ENCODE measurements at places on chromosomes 13 and 19.

GRCh38 chr19:1445185-1445931 is 4.6 kb upstream of the APC2 start:
- no peak for DNase-seq

DNA sequence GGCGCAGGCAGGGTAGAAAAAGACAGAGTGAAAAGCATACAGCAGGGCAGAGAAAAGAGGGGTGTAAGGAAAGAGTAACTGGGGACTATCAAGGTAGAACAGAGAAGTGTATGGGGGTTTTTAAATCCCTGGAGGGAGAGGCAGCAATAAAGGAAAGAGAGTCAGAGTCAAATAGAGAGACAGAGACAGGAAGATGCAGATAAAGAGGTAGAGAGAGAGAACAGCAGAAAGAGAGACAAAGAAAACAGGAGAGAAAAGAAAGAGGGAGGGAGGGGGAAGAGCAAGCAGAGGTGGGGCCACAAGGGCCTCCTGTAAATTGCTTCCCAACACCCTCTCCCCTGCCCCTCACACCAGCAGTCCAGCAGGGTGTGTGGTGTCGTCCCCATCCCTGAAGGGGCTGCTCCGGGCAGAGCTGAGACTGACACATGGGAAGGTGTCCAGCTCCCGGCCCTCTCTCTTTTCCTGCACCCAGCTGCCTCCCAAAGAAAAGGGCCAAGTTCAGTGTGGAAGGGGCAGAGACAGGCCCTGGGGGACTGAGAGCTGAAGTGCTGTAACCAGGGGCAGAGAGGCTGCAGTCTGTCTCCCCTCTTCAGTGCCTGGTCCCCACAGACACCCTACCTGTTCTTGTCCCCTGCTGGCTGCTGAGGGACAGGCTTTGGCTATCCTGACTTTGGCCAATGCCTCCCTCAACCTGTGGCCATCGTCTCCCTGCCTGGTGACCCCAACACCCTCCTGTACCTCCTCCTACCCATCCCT is 17.4 kb upstream of the POU2F2 start:
- no peak for DNase-seq

GRCh38 chr13:44333950-44334655 is 39.5 kb upstream of the SERP2 start:
- DNase-seq, result no peak

- DNase-seq, result no peak
Observed at GRCh38 chr19:55245236-55245904, 13.4 kb downstream of the PPP6R1 start.

DNA sequence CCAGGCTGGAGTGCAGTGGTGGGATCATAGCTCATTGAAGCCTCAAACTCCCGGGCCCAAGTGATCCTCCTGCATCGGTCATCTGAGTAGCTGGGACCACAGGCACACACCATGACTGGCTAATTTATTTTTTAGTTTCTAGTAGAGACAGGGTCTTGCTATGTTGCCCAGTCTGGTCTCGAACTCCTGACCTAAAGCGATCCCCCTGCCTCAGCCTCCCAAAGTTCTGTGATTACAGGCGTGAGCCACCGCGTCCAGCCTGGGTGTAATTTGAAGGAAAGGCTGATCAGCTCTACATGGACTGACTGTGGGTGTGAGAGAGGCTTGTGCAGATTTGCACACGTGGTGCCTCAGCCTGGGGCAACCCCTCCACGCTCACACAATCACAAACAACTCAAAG is 31.1 kb downstream of the ADGRL1 start:
- no peak for DNase-seq

DNA sequence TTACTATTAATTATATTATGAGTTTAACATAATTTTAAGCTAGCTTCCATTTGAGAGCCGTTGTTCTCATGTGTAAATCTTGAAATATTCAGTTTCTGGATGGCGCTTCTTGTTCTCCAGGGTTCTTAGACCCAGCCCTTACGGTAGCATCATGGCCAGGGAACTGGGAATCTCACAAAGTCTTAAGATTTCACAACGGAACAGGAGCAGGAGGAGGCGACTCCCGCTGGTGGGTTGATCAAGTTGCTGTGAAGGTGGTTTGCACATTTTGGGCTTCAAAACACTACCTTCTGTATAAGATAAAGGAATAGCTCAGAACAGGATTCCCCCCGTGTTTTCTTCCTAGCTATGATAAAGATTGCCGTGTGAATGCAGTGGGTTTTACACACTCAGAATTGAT is 2.8 kb downstream of the NAXD start:
- DNase-seq, result no peak

GRCh38 chr19:34484328-34484727 is 2.8 kb downstream of the WTIP start:
- no peak for DNase-seq

GRCh38 chr13:44112700-44113329 is 233.1 kb downstream of the LACC1 start:
- no peak for DNase-seq

- DNase-seq, result no peak
Observed at GRCh38 chr13:113882716-113883115, 18.8 kb upstream of the GAS6 start.

GRCh38 chr19:6731822-6732221 is 5.6 kb downstream of the GPR108 start:
- no peak for DNase-seq

DNA sequence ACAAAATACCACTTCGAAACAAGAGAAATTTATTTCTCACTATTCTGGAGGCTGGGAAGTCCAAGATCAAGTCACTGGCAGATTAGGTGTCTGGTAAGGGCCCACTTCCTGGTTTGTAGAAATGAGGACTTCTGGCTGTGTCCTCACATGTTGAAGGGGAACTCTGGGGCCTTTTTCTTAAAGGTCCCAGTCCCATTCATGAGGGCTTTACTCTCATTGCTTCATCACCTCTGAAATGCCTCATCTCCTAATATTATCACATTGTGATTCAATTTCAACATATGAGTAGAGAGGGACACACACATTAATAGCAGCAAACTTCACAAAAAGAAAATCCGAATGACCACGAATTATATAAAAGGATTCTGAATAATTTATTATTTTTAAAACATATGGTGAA is 21.6 kb upstream of the SIGLEC14 start:
- no peak for DNase-seq

DNA sequence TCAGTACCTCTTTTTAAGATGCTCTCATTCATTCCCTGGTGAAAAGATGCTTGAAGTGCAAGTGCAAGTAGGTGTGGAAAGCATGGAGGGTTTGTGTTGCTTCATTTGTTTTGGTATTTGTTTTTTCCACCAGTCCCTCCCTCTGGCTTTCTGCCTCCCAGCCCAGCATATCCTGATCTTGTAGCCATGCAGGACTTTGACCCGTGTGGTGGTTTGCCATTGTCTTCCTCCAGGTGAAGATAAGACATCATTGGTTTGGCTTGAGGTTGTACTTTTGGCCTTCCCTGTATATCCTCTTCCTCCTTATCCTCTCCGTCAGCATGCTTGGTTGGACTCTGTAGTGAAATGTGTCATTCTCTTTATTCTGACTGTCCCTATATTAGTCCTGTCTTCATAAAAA is 9.1 kb downstream of the SPINT2 start:
- DNase-seq, result no peak

- no peak for DNase-seq
Observed at GRCh38 chr13:100532090-100532766, 56.4 kb downstream of the GGACT start.
